Epithelial cell of proximal tubule (primary cell): ENCODE measurements at places on chromosomes 11 and 22. TPM values are rescaled to one million over a fixed set of nuclear protein-coding genes. Genes with fewer than 3 reads are reported as not detected.

Gene RTCB
- 106 and 130 TPM in 2 replicates for total RNA-seq

Gene CNTN5
- not detected in 2 replicates for total RNA-seq

Gene ZBTB3
- total RNA-seq, result 10.6 and 16.8 TPM in 2 replicates

Gene RIN1
- 18.9 and 21.1 TPM in 2 replicates for total RNA-seq

Gene PARVB
- 74.2 and 79.9 TPM in 2 replicates for total RNA-seq

Gene OR5A1
- total RNA-seq, result not detected in 2 replicates

Gene HTATIP2
- total RNA-seq, result 48.8 and 67.6 TPM in 2 replicates

Gene MS4A4E
- total RNA-seq, result not detected in 2 replicates

Gene CHRDL2
- not detected in 2 replicates for total RNA-seq

Gene RAC2
- total RNA-seq, result 51.9 and 58.2 TPM in 2 replicates

DNA sequence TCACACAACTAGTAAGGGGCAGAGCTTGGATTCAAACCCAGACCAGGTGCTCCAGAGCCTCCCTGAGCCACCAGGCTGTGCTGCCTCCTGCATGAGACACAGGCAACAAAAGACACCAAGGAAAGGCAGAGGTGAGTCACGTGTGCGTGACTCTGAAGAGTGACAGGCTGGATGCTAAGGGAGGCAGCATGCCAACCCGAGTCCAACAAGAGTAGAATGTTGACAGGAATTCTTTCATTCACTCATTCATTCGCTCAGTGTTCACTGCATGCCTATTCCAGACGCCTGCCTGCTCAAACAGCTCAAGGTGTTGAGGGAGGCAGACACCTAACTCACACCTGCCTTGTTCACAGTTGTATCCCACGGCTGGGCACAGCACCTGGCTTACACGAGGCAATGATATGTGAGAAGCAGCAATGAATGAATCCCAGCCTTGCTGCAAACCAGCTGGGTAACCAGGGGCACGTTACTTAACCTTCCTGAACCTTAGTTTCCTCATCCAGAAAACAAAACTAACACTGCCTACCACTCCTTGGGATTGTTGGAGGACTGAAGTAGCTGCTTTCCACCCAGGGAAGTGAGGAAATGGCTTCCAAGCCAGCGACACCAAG lies 73.8 kb upstream of the ARFGAP3 start:
- no peak for DNase-seq

GRCh38 chr22:37314315-37315074 lies 32.2 kb downstream of the CYTH4 start:
- DNase-seq, result no peak

GRCh38 chr11:70142221-70142875 lies 60.7 kb upstream of the FADD start:
- no peak for DNase-seq

- DNase-seq, result no peak
These were observed 784 bp upstream of the SLC43A3 start for GRCh38 chr11:57427727-57428082.

- DNase-seq, result no peak
These were observed 29.6 kb downstream of the SBF1 start for GRCh38 chr22:50445071-50445879.

DNA sequence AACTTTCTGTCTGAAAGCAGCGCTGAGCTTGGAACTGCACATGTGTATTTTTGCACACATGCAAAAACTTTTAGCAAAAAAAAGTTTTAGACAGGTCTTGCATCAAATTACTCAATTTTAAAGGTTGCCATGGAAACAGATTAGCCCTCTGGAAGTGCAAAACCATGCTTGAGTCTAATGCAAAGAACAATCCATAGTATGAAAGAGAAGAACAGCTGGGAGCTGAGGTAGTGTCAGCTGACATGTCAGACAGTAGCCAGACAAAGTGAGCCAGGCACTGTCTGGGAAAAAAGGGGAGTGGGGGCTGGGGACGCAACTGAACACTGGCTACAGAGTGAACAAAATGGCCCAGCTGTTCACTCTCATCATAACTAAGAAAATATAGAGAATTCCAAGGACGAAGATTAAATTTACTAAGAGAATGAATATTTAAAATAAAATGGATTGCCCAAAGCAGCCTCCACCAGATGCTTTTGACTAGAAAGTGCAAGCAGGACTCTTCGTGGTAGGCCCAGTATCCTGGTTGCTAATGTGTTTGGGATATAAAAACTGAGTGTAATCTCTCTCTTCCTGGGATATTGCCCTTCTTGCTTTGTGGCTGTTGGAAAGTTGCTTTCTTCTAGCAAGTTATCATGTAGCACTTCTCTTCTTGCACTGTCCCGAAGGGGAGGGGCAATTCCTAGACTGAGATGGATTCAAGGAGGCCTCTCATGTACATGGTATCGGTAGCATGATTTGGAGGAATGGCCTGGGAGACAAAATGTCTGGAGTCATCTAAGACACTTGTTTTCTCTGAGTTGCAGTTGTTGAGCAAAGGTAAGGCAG lies 434.1 kb upstream of the FAT3 start:
- no peak for DNase-seq

GRCh38 chr11:126268361-126268707 lies 361 bp downstream of the SRPRA start:
- no peak for DNase-seq

- peak; percentile 16 for DNase-seq
These were observed 1.3 kb downstream of the PAFAH1B2 start for GRCh38 chr11:117145393-117145761.

GRCh38 chr11:65445101-65445603 lies 22.6 kb downstream of the NEAT1 start:
- no peak for DNase-seq

DNA sequence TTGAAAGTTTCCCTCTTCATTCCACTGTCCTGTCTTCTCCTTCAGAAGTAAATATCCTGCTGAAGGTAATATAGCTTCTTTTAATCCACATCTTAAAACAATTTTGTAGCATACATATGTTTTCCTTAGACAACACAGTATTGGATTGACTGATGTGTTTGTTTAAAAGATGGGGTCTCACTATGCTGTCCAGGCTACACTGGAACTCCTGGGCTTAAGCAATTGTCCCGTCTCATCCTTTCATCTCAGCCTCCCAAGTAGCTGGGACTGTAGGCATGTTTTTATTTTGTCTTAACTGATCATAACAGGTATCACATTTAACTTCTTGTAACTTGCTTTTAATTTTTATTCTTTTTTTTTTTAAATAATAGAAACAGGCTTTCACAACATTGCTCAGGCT lies 55.9 kb downstream of the MRTFA start:
- DNase-seq, result no peak

DNA sequence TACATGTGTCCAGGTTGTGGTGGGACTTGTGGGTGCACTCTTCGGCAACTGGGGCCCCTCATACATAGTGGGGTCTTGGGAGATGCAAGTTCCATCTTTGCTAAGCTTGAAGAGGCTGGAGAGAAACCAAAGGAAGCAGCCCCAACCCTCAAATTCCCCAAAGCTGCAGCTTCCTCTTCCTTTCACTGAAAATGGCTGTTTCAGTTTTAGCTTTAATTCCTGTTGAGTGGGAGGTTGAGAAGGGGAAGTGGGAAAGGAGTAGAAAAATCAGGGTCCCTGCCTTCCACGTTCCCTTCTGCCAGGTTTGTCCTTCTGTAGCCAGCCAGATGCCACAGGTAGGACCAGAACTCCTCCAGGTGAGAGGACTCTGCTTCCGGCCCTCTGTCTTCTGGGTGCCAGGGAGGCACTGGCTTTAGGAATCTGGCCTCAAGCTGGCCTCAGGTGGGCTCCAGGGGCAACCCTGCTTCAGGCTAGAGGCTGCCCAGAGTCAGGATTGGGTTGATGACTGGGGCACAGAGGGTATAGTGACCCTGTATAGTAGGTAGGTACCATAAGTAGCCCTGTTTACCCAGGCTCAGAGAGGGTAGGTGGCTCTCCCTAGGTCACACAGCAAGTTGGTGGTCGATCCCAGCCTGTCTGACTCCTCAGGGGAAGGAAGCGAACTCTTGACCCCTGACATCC lies 16.2 kb downstream of the P2RY6 start:
- no peak for DNase-seq

DNA sequence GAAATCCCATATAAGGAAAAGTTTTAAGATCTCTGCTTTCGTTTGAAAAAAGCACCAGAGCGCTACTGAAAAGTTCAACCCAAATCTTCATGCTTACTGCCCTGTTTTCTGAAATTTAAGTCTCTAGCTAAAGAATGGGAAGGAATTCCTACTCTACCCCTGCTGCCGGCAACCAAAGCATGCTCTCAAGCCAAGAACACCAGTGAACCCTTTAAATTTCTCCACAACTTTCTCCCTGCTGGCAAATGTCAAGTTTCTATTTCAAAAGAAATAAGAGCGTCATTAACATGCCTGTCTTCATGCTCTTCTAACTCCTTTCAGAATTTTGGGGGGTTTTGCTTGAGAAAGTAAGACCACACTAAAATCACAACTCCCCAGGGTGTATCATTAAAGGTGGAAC lies 6.8 kb upstream of the SMCO4 start:
- DNase-seq, result no peak

DNA sequence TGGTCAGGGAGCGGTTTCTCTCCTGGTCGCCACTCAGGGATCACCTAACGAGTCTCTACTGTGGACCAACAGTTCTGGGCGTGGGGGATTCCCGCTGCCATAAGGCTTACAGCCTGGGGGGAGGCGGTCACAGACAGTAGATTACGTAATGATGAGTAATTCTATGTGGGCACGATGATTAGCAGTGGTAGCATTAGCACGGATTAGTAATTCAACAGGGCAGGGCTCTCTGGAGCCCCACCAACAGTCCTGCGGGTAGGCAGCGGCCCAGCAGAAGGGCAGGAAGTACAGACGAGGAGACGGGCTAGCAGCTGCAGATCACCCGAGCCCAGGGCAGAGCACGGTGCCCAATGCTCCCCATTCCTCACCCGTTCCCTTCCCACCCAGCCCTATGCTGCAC lies 3.6 kb downstream of the SHISAL1 start:
- DNase-seq, result peak; percentile 35

DNA sequence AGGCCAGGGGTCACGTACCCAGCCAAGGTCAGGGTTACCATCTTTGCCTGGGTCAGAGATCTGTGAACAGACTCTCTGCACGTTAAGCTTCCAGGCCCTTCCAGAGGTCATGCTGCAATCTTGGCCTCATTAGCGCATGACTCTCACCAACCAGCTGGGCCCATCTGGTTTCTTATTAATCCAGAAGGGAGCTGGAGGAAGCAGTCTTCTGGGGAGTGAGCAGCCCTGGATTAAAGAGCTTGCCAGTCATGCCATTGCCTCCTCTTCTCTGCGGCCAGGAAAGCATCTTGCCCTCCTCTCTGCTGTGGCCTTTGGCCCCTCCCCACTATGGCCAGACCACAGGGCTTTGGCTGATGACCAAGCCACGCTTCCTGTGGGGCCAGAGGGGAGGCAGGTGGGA lies 57.4 kb downstream of the CHST1 start:
- peak; percentile 12 for DNase-seq

DNA sequence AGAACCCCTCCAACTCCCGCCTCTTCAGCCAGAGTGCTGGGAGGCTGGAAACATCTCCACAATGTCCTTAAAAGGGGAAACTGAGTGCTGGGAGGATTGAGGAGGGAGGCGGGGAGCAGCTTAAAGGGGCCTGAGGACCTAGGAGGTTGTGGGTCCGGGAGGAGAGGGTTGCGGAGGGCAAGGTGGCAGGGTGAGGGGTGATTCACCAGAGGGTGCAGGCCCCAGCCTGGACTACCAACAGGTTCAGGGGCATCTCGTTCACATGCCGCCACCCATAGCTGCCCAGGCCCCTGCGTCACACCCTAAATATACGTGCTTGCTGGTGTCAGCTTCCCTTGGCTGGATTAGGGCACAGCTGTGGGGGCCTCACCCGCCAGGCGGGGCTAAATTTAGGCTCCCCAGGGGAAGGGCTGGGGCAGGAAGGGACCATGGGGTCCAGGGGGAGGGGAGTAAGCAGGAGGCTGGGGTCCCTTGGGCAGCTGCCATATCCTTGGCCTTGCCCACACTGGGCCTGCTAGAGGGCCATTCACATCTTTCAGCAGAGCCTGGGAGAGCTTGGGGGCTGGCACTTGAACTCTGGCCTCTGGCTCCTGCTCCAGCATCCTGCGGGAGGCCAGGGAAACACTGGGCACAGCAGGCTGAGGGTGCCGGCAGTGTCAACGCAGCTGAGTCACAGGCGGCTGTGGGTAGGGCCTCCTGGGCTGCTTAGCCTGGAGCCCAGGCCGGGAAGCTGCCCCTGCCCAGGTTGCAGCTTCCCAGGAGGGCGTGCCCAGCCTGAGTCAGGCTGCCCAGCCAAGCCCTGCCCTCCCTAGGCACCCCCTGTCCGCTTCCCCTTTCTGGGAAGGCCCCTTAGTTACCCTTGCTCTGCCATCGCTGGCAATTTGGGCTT lies 1.3 kb downstream of the EHBP1L1 start:
- DNase-seq, result no peak

- no peak for DNase-seq
These were observed 27.5 kb downstream of the MACROD1 start for GRCh38 chr11:64138398-64138797.

DNA sequence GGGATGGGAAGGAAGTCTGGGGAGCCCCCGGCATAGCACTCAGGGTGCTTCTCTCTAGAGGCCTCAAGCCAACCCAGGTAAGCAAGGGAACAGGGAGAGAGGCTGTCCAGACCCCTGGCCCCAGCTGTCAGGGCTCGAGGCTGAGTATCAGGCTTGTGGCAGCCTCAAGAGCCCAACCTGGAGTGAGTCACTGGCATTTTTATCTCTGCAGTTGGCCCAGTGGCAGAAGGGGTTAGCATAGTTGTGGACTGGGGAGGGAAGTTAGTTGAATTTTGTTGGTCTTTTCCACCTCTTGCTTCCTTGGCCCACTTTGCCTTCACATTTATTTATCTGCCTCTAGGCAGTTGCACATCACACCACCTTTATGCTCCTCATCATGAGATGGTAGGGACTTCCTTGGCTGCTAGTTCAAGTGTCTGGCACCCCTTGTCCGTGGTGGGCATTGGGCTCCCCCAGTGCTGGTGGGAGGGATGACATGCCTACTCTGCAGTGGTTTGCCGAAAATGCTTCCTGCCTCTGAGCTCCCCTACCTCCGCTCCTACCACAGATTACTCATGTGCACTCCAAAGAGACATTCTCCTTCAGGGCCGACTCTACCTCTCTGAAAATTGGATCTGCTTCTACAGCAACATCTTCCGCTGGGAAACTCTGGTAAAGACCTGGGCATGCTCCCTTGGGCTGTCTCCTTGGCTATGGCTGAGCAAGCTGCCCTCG lies 60.1 kb downstream of the SCN3B start:
- DNase-seq, result no peak

DNA sequence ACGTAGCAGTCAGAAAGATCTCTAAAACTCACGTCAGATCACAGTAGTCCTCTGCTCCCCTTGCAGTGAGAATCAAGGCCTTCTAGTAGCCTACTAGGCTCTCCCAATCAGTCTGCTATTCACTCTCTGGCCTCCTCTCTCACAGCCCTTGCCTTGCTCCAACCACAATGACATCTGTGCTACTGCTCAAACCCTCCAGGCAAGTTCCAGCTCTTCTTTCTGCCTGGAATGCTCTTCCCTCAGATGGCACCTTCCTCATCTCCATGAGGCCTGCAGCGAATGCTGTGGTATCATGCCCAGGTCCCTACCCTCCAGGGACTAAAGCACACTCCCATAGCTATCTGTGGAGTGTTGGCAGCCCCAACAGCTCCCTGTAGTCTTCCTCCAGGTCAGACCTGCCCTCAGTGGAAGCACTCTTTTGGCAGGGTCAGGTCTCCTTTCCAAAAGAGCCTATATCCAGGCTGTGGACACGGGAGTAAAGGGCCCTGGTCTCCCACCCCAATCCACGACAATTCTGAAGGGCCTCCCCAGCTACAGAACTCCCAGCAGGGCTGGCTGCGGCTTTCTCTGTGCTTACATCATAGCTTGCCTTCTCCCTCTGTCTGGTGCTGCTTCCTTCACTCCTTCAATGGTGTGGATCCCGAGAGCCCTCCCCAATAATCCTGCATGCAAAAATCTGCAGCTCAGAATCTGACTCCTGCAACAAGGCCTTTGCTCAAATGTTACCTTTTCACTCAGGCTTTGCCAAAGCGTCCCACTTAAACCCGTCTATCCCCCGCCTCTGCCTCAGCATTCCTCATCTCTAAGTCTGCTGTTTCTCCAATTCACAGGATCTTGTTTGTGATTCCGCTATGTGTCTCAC lies 8.9 kb downstream of the HIRA start:
- no peak for DNase-seq
